Naive thymus-derived CD4-positive, alpha-beta T cell (primary cell): ENCODE measurements at places on chromosomes 2 and 18.

DNA sequence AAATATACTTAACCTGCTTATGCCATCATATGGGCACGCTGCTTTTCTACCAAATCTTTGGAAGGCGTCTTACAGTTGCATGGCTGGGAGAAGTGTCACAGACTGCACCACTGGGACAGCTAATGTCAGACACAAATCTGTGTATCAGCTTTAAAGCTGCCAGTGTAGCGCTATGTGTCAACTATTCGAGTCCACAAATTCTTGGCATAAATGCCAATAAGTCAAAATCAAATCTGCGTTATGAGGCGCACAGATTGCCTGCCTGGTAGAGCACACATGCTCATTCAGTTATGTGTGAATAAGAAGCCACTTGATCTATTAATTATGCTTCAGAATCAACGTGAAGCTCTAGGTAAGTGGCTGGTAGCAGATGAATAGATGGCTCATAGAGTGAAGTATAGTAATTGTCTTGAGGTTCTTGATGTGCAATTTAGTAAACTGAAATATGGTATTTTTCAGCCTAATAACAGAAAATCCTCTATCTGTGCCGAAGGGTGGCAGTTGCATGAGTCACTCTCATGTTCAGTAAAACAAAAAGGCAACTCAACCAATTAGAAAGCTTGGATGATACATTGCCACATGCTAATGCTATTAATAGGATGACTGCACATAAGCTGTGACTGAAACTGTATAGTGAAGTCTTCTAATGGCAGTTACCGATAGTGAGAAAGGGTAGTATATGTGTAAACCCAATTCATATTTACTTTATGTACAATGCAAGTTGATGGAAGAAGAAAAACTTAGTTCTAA lies 52.0 kb downstream of the DCC start:
- DNase-seq = no peak

DNA sequence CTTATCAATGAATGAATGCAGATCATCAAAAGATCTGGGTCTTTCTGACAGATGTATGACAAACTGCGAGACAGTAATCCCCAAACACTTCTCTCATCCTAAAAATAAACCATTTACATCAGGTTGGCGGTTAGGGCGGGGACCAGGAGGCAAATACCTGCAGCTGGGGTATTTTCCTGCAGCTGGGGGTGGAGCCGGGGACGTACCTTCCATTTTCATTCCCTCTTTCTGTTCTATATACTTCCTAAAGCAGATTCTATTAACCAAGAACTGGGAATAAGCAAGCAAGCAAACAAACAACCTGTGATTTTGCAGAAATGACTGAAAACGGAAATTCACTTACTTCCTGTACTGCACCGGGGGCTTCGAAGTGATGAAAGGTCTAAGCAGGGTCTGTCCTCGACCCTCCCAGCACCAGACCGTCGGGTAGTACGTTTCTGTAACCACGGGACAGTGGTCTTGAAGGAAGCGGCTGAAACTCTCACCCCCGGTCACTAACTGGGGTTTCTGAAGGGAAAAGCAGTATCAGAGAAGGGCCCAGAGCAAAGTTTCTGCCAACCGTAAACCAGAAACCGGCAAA lies 1.2 kb downstream of the ABHD3 start:
- no peak for DNase-seq

DNA sequence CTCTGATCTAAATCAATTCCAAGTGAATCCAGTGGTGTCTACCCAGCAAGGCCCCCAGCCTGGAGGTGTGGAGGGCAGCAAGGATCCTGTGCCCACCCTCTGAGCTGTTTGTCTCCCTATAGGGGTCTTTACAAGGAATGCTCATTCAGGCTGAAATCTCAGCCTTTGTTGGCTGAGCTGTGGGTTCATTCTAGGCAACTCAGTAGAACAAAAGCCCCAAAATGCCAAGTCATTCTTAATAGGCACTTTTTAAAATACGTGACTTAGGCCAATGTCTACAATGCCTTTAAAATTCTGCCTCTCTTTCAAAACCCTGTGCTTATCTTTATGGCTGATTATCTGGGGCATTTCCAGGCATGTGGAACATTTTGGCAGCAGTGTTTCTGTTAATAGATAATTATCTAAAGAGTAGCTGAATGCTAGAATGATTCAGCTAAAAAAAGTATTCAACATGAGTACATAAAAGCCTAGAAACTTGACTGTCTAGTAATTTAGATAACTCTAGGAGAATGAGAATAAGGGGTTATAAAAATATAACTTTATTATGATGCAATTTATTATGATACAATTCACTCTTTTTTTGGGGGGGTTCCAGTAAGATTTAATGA lies 7.4 kb downstream of the UGT1A6 start:
- no peak for DNase-seq

- no peak for DNase-seq
Observed at GRCh38 chr2:187593098-187593497, 38.9 kb upstream of the TFPI start.

DNA sequence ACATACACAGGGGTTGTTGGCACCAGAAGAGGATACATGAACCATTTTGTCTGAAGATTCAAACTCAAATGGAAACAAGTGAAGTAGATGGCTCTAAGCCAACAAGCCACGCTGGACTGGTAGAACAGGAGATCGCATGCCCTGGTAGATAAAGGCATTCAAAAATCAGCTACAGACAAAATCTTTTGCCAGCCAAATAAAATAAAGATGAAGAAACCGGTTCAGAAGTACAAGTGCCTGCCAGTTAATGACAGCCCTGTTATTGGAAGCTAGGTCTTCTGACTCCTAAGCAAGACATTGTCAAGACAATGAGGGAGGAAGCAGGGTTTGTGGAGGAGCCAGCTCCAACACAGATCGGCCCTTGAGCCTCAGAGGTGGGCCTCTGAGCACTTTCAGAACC lies 52.3 kb downstream of the EHD3 start:
- no peak for DNase-seq

DNA sequence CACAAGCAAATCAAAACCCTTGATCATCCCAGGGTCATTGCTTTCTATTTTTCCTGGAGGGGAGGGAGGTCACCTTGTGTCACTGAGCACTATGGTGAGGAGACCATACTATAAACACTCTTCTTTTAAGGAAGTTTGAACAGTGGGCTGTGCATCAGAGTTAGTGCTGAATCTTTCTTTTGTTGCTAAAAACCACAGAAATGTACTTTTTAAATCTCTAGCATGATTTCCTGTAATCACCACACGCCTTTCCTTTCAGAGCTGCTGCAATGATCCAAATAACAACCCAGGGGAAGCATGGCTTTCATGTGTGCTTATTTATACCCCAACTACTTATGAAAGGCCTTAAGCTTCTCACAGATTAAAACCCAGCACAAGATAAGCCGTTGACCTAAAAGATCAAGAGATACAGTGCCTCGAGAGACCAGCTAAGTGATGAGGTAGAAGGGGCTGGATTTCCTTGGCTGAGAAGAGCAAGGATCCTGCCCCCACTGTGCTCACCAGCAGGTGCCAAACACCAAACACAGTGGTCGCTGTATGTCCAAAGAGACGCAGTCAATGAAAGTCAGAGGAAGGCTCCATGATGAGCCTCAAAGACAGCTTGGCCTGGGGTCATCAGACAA lies 34.7 kb downstream of the TRABD2A start:
- peak; percentile 84 for DNase-seq

DNA sequence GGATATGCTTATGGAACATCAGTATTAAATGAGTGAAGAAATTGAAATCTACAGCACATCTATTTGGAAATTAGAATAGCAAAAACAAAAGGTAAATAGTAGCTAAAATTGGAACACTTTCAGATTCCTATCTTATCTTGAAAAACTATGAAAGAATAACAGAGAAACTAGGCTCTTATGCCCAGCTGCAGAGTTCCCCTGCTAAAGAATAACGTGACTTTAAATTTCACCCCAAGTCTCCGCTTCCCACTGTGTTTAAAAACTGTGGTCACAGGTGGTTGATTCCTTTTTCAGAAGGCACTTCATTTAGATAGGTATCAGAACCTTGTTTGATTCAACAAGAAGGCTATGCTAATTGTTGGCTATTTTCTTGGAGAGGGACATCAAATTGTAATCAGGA lies 30.1 kb downstream of the ARHGAP28 start:
- no peak for DNase-seq

DNA sequence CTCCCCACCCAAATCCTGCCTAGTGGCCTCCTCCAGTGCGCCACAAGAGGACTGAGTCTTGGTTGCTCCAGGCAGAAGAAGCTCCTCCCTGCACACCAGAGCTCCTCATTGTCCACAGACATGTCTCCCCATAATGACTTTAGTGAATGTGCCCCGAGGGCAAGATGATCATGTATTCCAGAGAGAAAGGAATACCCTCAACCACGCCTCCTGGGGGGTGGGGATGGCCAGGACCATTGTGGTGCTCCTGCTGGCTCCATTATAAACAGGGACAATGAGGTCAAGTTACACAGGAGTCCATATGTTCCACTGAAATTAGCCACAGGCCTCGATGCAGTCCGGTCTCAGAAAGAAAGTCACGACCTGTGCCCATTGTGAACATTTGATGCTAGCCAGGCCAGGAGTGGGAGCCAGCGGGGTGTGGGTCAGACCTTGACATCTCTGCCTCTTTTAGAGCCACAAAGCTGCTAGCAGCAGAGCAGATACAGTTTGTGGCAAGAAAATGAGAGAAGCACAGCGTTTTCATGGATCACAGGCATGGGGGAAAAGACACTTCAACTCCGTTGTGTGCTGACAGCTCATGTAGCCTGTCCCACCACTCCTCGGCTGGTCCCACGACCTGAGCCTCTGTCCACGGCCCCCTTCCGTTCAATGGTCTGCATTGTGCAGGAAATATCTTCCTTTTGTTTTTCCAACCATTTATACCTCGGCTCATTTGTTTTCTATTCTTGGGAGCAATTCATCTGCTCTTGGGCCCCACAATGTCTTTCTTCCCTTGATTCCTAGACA lies 70.7 kb upstream of the FZD7 start:
- DNase-seq = no peak

DNA sequence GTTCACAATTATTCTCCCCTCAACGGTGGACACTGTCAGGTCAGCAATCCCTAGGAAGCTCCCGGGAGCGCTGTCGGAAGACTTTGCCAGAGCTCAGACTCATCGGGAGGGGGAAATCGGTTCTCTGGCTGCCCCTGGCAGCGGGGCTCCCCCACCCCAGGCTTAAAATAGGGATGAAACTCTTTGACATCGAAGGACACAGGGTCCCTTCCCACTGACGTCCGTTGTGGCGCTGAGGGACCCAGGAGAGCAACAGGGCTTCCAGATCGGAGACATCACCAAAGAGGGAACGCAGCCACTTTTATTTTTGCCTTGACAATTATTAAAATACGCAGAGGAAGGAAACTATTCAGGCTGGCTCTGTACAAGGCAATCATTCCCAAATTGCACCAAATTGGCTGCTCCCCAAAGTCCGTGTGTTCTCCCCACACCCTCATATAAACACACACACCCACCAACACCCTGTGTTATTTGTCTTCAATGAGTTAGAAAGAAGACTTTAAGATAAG lies 249.0 kb downstream of the CDH20 start:
- no peak for DNase-seq
